ENCODE measurements at places on chromosomes 3 and 15.

- no peak for DNase-seq
Measured at GRCh38 chr15:66939451-66940023, 125.9 kb upstream of the SMAD3 start.

- no peak for DNase-seq
Measured at GRCh38 chr15:37034392-37034791, 66.0 kb downstream of the MEIS2 start.

GRCh38 chr3:61497463-61497862, 63.9 kb upstream of the PTPRG start:
- no peak for DNase-seq

GRCh38 chr3:124615896-124616543, 114.2 kb upstream of the UMPS start:
- DNase-seq: no peak

DNA sequence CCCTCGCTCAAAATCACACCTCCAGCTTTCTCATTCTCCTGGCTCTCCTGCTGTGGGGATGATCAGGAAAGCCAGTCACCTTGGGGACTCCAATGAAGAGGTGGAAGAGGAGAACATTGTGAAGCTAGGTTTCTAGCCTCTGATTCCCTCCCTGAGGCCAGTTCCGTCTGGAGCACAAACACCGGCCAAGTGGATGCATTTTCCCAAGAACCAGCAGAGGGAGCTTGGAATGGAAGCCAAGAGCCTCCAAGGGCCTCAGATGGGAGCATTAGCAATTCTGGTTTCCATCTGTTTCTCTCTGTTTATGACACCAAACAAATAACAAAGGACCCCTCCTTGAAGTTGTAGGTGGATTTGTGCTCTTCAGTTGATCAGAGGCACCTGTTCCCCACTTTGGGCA, 40.6 kb upstream of the NMNAT3 start:
- DNase-seq: no peak

- DNase-seq: no peak
Measured at GRCh38 chr15:29097971-29098370, 171.7 kb downstream of the NSMCE3 start.

DNA sequence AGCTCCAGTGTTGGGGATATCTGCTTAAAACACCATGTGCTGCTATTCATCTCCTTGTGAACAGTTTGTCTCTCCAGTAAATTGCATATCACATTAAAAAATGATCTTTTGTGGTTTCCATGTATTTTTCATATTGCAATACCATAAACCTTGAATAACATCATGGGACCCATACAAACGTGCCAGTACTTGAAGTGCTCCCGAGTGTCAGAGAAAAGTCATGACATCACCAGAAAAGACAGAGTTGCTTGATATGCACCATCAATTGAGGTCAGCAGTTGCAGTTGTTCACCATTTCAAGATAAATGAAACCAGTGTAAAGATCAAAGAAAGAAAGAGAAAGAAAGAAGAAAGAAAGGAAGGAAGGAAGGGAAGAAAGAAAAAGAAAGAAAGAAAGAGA, 278.6 kb downstream of the ZNF621 start:
- DNase-seq: no peak

GRCh38 chr3:176906046-176906905, 291.0 kb downstream of the TBL1XR1 start:
- DNase-seq: no peak

- no peak for DNase-seq
Measured at GRCh38 chr3:87901141-87901540, 157.7 kb downstream of the CGGBP1 start.

GRCh38 chr3:39811561-39811960, 2.2 kb downstream of the MYRIP start:
- no peak for DNase-seq

GRCh38 chr3:52983336-52983807, 62.5 kb downstream of the SFMBT1 start:
- peak; percentile 6 for DNase-seq

DNA sequence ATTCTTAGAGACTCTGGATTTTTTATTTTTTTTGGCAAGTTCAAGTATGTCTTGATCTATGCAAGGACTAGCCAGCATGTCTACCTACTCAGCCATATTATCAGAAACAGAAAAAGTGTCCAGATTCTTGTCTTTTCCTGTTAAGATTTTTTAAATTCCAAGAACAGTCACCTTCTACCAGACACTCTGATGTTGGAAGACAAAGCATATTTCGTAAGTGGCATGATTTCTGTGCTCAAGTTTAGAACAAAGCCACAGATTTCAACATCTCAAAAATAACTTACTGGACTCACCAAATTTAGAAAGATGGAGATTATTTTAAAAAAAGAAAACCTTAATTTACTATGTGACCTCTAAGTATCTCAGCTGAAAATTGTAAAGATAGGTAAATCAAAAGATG, 61.9 kb downstream of the GOLGA6L7 start:
- no peak for DNase-seq

GRCh38 chr3:184354121-184354728, 7.2 kb downstream of the CLCN2 start:
- DNase-seq: peak; percentile 72

GRCh38 chr15:64622410-64623260, 152.8 kb downstream of the RBPMS2 start:
- peak; percentile 7 for DNase-seq

DNA sequence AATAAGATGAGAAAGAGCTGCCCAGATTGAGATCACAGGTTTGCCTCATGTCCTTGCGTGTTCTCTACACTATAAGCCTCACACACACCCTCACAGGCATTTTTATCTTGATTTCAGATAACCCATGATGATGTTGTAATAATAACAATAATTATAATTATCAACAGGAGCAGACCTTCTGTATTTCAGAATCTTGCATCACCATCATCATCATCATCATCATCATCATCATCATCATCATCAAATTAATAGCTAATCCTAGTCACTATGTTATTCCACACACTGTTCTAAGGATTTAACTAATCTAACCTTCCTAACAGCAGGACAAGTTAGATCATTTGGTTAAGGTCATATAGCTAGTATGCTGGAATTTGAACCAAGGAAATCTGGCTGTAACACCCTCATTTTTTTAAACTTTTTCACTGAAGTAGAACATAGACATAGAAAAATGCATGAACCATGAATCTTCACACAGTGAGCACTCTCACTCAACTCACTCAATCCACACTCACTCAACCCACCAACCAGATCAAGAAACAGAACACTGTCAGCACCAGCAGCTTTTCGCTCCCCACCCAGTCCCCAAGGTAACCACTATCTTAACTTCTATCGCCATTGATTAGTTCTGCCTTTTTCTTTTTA, 1.8 kb upstream of the SH2D7 start:
- DNase-seq: no peak

DNA sequence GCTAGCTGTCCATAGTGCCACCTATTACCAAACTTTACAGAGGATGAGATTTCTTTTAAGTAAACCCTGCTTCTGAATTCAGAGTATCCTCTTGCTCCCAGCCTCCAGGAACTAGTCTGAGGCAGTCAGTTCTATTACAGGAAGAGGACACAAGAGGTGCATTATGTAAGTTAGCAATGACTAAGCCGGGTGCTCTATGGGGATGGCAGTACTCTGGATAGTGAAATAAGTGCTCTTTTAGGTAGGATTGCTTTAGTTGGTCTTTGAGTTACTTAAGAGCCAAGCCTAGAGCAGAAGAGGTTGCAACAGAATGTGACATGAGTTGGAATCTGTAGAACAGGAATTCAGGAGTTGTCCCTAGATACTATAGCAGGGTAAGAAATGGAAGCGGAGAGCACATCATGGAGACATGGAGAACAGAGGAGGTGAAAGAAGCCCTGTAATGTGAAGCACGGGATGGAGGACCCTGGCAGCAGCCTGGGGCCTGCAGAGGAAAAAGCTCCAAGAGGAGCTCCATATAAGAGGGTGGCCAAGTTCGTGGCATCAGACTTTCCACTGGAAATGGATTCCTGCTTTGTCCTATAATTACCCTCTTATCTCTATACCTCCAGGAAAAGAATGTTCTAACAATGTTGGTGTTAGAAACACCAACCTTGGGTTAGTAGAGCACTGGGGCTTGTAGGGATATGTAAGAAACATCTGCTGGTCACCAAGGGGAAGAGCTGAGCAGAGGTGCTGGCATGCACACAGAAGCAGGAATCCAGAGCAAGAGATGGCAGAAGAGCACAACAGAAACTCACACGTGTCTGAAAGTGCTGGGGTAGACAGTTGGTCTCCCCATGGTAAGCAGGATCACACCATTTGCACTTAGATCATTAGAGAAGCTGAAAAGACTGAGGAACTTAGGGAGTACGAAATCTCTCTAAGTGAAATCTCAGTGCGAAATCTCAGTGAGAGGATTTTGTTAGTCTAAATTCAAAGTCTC, 851.1 kb downstream of the FHIT start:
- DNase-seq: no peak

DNA sequence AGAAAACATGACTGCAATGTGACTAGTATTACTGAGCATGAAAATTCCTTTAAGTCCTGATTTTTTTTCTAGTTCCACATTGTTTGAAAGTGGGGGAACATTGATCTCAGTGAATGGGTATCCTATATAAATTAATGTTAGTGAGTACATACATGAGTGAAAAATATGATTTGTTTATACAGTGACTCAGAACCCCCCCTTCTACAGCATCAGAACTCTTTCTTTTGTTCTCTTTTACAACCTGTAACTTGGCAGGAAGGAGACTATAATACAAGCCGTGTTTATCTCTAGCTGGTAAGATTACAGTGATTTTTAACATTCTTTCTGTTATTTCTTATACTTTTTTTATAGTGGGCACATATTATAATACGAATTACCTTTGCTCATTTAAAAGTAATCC, 384.7 kb downstream of the PDCD6IP start:
- DNase-seq: no peak

DNA sequence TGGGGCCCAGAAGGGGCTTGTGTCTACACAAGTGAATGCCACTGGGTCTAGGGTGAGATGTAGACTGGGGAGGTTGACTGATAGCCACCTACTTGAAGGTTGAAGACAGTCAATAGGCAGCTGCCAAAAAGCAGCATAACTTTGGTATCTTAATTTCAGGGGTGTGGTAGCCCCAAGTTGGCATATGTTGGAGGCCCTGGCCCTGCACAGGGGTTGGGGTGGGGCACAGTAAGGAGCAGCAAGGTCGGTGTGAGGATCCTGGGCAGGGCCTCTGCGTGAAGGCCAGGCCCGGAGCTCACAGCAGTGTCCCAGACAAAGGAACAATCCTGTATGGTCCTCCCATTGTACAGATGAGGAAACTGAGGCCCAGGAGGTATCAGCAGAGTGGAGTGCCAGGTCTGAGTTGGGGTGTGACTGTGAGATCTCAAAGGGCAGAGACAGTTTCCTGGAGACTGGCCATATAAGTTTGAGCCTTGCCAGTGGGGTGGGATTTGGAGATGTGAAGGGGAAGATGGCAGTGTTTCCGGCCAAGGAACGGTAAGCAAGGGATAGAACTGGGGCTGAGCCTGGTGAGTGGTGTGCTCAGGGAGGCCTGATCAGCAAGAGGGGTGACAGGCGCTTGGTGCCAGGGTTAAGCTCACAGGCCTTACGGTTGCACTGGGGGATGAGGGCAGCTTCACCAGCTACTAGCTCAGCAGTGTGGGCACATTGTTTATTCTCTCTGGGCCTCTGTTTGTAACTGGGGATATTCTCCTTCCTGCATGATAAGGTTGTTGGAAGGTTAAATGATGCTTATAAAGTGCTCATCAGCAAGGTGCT, 1.7 kb downstream of the KLHL40 start:
- DNase-seq: no peak

- no peak for DNase-seq
Measured at GRCh38 chr3:157746391-157746790, 243.2 kb upstream of the VEPH1 start.

GRCh38 chr15:96421178-96421601, 90.7 kb downstream of the NR2F2 start:
- DNase-seq: no peak

GRCh38 chr3:83434880-83435587, 1523.8 kb upstream of the CADM2 start:
- no peak for DNase-seq

GRCh38 chr3:86087160-86087871, 903.6 kb downstream of the VGLL3 start:
- no peak for DNase-seq

DNA sequence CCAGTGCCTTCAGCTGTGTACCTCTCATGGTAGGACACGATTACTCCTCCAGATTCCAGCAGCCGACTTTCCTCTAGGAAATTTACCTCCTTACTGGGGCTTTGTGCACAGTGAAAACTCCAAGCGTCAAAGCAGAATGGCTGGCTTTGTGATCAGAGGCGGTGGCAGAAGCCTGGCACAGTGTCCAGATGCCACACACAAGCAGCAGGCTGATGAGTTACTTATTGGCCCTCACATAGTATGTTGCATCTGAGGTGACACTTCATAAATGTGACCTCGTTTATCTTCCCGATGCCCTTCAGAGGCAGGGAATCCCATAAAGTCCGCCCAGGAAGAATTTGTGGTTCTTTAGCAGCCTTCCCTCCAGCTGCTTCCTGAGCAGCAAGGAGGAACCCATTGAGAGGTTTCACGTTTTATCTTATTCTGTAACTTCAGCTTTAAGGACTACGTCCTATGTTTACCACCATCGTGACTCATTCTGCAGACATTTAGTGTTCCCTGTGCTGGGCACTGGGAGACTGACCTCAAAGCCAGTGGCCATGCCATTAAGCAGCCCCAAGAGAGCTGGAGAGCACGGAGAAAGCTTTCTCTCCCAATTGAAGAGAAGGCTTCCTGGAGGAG, 107.1 kb upstream of the C15orf61 start:
- no peak for DNase-seq
